ENCODE measurements at places on chromosomes 11 and 22.

- no peak for DNase-seq
Observed at GRCh38 chr11:4164884-4165590, 70.4 kb downstream of the RRM1 start.

GRCh38 chr11:110505528-110506284, 76.0 kb downstream of the FDX1 start:
- no peak for DNase-seq

DNA sequence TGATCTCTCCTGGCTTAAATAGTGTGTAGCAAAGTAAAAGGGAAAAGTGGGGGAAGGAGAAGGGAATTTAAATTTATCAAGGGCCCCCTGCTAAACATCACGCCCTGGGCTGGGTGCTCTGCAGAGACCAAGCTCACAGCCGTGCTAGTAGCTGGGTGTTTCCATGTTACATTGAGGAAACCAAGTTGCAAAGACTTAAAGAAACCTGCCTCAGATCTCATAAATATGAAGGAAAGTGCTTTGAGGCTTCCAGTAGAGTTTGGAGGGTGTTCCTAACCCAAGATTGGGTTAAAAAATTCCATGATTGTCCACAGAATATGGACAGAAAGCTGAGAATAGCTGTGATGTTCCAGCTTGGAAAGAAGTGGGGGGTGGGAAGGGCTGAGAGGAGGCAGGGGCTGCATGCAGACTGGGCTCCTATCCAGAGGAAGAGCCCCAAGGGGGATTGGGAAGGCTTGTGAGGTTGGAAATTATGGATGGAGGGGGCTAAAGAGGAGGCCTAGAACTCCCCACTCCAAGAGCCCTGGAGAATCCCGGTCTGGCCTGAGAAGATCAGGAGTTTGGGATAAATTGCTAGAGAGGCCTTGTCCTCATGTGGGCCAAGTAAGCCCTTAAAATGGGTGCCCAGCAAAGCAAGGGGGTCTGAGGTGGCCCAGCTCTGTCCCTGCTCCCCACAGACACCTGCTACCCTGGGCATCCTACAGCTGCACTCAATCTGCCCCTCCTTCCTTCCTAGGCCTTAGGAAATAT, 25.0 kb upstream of the OAF start:
- DNase-seq = peak; percentile 47

- DNase-seq = no peak
Observed at GRCh38 chr11:64245401-64245796, 1.3 kb downstream of the PPP1R14B start.

DNA sequence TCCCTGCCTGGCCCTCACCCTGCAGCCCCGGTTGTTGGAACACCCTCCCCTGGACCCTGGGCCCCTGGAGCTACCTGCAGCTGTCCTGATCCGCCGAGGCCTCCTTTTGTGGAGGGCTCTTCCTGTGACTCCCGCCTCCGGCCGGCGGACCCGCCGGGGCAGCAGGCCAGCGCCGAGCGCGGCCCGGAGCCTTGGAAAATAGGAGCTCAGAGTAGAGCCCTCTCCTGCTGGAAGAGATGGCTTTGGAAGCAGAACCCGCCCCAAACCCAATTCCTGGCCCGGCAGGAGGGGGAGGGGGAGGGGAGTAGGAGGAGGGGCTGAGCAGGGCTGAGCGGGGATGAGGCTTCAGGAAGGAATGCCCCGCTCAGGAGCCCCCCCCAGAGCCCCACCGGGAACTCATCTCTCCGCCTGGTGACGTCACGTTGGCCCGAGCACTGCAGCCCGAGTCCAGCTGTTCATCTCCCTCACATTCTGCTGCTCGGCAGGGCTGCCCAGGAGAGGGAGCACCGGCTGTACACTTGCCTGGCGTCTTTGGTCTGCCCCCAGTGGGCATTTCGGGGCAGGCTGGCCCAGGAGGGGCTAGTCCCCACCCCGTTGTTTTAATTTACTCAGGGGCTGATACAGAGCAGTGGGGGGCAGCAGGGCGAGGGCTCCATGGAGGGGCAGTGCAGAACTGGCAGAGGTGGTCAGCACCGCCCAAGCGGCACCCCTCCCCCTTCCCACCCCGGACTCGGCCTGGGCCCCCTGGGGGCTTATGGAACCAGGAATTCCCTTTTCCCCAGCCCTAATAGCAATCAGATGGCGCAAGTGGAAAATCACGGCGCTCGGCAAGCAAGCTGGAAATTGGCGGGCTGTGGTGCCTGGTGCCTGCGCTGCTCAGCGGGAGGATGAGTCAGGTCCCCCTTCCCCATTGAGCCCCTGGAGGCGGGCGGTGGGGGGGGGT, at the start of gene MRGPRF:
MRGPRF (minus strand) TSS at position 238 of the 943 bp plus-strand sequence. CDS start 3,345 bp downstream, outside the sequence.
- DNase-seq = peak; percentile 95

- DNase-seq = no peak
Observed at GRCh38 chr11:33997584-33998251, 53.8 kb upstream of the CAPRIN1 start.

- DNase-seq = no peak
Observed at GRCh38 chr11:24932110-24933000, 435.5 kb downstream of the LUZP2 start.

- no peak for DNase-seq
Observed at GRCh38 chr11:123407130-123407995, 22.7 kb upstream of the GRAMD1B start.

- DNase-seq = peak; percentile 85
Observed at GRCh38 chr11:43987384-43988039, 45.1 kb downstream of the C11orf96 start.

GRCh38 chr11:132718711-132719671, 813.3 kb downstream of the OPCML start:
- DNase-seq = no peak

- no peak for DNase-seq
Observed at GRCh38 chr22:39110631-39111561, 13.9 kb downstream of the APOBEC3H start.

DNA sequence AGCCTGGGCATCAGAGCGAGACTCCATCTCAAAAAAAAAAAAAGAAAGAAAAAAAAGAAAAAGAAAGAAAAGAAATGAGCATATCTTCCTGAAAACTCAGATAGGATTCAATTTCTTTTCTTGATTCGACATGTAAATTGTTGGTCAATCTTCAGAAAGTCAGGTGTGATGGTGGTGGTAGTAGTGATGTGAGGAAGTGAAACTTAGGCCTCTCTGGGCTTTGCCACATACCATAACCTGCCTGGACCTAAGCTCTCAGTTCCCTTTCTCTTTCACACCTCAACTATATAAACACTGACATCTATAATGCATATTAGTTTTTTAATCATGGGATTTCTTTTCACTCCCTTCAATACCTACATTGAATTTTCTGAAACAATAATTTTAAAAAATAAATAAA, 98.0 kb upstream of the TBCEL start:
- DNase-seq = no peak

DNA sequence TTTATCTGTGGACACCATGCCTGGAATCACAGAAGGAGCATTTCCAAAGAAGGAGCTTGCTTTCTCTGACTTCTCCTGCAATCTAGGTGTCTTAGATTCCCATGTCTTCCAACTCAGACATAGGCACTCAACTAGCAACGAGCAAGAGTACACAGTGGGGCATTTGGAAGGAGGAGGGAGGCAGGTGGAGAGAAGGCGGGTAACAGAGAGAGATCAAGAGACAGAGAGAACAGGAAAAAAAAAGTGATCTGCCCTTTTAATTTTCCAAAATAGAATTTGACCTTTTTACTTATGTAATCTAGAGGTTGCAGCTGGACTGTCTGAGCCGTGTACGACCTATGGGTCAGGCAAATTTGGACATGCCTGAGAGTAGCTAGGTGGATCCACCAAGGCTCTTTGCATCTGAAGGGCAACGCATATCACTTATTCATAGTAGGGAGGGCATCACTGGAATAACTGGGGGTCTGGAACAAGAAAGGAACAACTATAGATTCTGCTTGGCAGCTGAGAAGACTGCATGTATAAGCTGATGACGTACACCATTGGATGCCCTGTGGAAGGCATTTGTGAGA, 37.3 kb upstream of the POGLUT3 start:
- no peak for DNase-seq

DNA sequence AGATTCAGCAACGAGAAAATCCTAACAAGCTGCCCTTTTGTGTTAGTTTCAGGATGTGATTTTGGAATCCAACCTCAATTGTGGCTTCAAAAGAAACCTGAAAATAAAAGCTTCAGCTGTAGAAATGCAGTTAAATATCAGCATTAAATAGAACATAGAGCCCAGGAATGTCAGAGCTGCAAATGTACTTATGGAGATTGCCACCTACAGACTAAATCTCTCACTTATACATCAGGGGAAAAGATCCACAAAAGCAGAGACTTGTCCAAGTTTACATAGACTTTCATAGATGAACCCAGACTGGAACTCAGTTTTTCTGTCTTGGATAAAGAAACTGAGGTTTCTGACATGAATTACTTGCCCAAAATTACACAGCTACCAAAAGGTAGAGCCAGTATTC, 446.6 kb downstream of the DLG2 start:
- no peak for DNase-seq

GRCh38 chr11:117188620-117189081, 10.1 kb downstream of the SIDT2 start:
- no peak for DNase-seq

DNA sequence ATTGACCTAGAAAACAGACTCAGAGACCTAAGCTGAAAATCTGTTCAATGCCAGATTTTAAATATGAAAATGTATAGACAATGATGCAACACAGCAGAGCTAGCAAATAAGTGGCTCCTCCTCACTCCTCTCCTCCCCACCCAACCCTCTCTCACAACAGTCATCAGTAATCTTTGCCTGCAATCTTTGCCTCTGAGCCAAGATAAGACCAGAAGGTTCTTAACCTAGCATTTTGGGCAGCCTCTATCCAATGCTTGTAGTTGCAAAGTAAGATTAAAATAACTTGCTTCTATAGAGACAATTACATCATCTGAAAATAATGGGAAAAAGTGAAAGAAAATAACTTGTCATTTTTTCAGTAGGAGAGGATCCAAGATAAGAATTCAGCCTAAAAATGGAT, 117.3 kb downstream of the PARVA start:
- DNase-seq = no peak
